NCI-H1694 (cell line): ENCODE measurements at places on chromosomes 3 and 15.

- peak; percentile 54 for DNase-seq
These were observed 15.9 kb downstream of the IVD start for GRCh38 chr15:40421246-40422157.

- no peak for DNase-seq
These were observed 14.2 kb downstream of the LRIG1 start for GRCh38 chr3:66486646-66487045.

GRCh38 chr3:101879623-101880284 lies 30.4 kb downstream of the NFKBIZ start:
- no peak for DNase-seq

DNA sequence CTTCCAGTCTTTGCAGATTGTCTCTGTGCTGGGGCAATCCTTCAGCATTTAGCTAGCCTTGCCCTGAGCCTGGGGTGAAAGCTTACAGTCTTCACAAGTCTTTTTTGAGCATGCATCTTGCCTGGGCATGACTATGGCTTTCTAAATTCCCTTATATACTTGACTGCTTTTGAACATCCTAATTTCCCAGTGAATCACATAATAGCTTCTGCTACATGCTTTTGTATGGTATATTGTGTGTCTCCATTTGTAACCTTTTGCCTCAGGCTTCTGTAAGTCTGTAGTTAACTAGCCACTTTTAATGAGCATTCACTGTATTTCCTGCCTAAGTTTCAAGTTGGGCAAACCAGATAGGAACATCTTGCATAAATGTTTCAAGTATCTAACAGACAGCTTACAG lies 76.8 kb downstream of the CHCHD4 start:
- DNase-seq = no peak

DNA sequence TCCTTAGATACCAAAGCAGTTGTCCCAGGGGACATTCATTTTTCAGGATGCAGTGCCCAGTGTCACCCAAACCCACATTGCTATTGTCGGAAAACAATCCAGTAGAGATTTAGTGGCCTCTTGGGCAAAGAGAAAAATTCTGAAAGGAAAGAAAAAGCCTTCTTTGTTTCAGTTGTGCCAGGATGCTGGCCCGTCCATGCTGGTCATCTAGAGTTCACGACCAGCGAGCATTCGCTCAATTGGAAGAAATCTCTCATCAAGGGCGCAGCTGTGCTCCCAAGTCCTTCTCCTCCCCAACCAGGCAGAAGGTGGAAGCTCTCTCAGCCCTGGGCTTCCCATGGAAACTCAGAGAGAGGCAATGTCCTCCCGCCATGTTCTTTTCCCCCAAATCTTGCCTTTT lies 123.7 kb downstream of the MTHFS start:
- no peak for DNase-seq

- no peak for DNase-seq
These were observed 1.0 kb upstream of the CRYBG3 start for GRCh38 chr3:97820780-97821179.

GRCh38 chr3:54484334-54484733 lies 362.0 kb downstream of the CACNA2D3 start:
- DNase-seq = no peak

- no peak for DNase-seq
These were observed 17.5 kb downstream of the NMNAT3 start for GRCh38 chr3:139660269-139660668.

DNA sequence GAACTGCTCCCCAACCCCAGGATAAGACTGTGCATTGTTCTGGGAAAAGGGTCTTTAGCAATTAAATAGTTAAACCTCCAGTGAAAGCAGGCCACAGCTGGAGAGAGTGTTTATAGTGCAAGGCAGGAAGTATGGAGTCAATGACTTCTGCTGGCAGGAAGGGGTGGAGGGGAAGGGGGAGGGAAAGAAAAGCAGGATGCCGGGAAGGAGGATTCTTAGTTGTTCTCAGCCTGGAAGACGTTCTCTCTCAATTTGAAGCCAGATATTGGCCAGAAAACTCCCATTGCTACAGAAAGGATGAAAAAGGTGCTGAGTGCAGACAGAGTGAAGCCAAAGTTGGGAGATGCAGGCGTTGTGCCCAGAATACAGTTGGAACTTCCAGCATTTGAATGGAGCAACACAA lies 35.7 kb upstream of the ACTL6A start:
- DNase-seq = peak; percentile 11

- DNase-seq = no peak
These were observed 156.2 kb downstream of the DNAJB8 start for GRCh38 chr3:128310286-128311058.

GRCh38 chr3:100455841-100456550 lies 36.4 kb upstream of the TMEM45A start:
- DNase-seq = no peak

DNA sequence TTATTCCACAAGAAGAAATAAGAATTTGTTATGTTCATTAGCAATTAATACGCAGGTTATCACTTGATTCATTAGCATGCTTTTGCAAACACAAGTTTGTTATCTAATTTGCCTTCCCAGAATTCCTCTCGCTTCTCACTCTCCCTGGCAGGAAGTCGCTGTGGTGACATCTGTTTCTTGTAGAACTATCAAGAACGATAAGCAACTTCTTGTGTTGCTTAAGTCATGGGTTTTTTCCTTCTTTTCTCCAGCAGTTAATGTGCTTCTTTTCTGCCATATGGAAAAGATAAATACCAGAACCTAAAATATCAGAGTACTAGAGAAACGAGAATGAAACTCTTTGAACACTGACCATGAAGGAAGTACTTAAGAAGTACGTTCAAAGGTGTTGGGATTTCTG lies 99.8 kb upstream of the CHMP2B start:
- DNase-seq = no peak

- no peak for DNase-seq
These were observed 57.4 kb downstream of the CDCP1 start for GRCh38 chr3:45088543-45089358.

DNA sequence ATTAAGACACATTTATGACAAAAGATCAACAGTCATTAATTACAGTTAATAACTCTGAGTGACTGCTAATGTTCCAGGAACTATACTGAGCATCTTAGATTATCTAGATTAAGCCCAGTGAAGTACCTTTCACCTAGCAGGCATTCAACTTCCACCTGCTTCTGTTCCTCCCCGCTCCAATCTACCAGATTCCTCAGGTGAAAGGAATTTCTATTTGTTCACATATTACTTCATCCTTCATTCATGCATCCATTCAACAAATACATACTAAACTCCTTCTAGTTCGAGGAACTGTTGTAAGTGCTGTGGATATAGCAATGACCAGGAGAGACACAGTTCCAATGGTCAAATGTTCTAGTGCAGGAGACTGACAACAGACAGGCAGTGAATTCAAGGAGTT lies 139.3 kb downstream of the FILIP1L start:
- no peak for DNase-seq

DNA sequence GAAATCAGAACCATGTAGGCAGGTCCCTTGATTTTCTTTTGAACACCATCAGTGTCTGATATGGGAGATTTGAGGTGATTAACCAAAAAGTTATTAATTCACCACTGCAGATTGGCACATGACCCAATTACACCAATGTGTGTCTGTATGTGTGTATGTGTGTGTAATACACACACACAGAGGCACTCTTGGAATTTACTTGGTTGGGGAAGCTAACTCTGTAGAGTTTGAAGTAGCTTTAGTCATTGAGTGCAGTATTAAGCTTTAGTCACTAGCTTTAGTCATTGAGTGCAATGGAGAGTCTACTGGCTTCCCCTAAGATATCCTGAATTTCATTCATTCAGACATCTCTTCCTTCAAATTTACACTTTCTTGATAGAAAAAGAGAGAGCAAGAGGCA lies 109.4 kb upstream of the C15orf61 start:
- no peak for DNase-seq

DNA sequence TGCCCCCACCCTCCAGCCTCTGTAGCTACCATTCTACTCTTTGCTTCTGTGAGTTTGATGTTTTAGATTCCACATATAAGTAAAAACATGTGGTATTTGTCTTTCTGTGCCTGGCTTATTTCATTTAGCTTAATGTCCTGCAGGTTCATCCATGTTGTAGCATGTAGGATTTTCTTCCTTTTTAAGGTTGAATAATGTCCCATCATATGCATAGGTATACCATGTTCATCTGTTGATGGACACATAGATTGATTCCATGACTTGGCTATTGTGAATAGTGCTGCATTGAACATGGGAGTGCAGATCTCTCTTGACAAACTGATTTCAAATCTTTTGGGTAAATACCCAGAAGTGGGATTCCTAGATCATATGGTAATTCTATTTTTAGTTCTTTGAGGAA lies 11.8 kb downstream of the THSD4 start:
- no peak for DNase-seq

- DNase-seq = no peak
These were observed 221.3 kb upstream of the LYSMD4 start for GRCh38 chr15:99954361-99955180.

DNA sequence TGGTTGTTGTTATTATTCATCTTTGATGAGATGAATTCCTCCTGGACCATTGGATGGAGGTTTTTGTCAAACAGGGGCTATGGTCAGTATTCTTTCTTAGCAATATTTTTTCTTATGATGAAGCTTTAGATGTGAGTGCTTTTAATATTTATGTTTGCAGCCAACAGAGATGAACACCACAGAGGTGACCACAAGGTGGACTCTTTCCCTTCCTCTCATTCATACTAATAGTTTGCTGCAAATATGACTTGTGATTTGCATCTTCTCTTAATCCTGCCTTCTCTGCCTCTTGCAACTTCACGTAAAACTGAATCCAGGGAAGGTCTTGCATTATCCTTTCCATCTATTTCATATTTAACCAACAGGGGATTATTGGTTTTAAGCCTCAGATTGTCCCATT lies 473.1 kb upstream of the UBE2E2 start:
- no peak for DNase-seq

DNA sequence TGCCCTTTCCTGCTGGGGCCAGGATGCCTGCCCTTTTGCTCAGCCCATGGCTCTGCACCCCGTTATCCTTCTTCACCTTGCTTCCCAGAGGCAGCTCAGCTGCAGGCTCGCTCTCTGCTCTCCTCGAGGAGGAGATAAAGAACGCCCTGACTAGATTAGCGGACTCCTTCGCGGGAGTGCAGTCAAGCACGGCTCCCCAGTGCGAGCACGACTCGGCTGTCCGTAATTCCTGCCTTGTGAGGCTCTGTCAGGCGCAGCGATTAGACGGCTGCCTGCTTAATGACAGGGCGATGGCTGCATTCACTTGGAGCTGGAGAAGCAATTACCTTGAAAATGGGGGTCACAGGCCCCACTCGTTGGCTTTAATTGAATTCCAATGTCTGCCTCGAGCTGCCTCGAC lies 25.9 kb downstream of the TLE3 start:
- no peak for DNase-seq

DNA sequence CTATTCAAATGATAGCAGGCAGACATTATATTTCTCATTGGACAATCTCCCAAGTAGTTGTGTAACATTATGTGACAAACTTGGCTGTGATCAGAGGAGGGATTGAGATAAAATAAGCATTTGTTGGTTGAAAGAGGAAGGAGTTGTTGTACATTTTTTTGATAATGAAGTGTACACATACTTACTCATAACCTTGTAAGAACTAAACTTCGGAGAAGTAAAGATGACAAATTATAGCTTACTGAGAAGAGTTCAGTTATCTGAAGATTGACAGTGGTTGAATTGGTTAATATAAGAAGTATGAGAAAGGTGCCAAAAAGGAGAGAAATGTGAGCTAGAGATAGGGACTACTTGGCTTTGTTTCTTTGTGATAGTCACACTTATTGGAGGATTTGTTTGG lies 32.6 kb downstream of the STT3B start:
- DNase-seq = no peak

- DNase-seq = no peak
These were observed 23.9 kb downstream of the LINGO1 start for GRCh38 chr15:77608774-77609173.

DNA sequence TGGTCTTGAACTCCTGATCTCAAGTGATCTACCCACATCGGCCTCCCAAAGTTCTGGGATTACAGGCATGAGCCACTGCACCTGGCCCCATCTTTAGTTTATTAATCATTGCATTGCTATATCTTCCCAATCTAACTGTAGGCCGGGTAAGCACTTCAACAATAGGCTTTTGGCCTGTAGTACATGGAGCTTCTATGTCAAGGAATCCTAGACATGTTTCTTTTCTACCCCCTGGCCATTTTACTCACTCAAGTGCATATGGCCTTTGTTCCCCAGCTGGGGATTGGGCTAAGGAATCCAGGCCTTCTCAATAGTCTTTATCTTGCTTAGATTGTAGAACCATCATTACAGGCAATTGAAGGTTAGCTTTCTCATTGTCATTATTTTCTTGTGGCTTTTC lies 122.3 kb upstream of the MBNL1 start:
- no peak for DNase-seq

DNA sequence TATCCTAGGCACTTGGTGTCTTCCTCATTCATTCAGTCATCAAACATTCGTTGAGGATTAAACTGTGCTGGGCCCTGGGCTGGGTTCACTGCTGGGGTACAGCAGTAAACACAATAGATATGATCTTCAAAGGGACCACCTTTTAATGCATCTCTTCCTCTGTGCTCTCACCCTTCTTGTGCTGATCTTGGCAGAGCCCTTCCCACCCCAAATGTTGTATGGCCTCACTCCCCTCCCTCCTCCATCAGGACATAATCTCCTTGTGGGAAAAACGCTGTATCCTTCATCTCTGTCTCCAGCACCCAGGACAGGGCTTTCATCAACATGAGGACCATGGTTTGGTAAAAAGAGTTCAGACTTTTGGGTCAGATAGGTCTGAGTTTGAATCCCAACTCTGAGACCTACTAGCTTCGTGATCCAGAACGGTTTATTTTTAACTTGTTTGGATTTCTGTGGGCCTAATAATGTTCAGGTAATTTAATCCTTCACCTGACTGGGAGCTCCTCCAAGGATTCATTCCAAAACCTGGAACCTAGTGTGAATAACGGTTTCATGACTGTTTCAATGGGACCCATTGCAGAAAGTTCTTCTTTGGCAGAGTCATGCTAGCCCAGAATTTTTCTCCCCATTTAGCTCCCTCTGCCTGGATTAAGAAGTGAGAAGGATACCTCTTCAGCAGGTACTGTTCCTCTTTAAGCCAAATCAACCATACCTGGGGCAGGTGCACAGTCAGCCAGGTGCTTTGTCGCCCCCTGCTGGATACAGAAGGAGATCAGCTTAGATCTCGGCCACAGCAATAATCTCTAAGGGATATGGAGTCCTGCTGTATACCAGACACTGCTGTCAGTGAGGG lies 5.2 kb upstream of the WNT7A start:
- DNase-seq = no peak

- no peak for DNase-seq
These were observed 765 bp upstream of the UBE2E2 start for GRCh38 chr3:23202203-23202920.

- no peak for DNase-seq
These were observed 43.4 kb downstream of the HDGFL3 start for GRCh38 chr15:83164111-83164770.
